ENCODE measurements at places on chromosomes 4 and X.

- DNase-seq = no peak
These were observed 56.1 kb upstream of the MSX1 start for GRCh38 chr4:4803216-4803911.

GRCh38 chr4:17763931-17764330 lies 17.5 kb downstream of the FAM184B start:
- no peak for DNase-seq

- DNase-seq = no peak
These were observed 46.2 kb downstream of the REELD1 start for GRCh38 chr4:146260521-146260920.

DNA sequence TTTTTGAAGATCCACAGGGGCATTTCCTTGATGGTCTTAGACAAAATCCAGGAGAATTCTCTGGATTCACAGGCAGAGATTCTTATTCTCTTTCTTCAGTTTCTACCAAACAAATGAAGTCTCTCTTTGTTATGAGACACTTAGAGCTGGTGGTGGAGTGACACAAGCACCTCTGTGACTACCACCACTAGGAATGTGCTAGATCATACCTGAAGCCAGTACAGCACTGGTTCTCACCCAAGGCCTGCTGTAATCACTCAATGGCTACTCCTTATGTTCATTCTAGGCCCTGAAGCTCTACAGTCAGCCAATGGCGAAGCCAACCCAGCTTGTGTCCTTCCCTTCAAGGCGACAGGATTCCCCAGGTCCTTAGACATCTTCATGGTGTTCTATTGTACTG lies 482.3 kb downstream of the TRAM1L1 start:
- DNase-seq = no peak

DNA sequence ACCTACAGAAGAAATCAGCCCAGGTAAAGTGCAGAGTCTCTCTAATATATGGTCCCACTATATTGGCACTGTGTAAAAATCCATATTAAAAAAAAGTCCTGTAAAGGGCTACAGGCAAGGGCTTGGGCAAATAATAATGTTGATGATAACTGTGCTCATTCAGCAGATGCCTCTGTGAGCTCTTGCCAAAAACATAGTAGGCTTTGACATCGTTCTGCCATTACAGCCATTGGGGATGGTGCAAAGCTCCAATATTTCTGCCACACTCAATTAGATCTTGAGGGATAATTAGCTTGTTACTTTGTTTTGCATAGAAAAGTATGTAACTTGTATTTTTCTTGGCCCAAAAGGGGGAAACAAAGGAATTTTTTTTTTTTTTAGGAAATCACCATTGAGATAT lies 645.5 kb upstream of the FAM241A start:
- DNase-seq = no peak

DNA sequence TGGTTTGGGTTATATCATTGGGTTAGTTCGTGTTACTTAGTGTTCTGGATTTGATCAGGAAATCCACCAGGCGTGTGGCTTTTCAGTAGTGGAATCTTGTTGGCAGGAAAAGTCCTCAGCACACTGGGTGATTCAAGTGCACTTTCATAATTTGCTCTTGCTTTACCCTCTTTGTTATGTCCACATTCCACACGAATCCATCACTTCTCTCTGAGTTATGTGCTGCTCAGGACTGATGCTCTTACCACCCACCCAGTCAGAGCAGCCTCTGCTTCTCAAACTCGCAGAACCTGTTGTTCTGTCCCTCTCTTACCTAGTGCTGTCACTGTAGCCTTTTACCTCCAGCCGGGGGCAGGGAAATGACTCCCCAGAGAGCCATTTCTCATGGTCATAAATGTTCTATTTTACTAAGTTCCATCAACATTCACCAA lies 37.2 kb upstream of the SCRG1 start:
- no peak for DNase-seq

GRCh38 chr4:158111241-158111640 lies 61.6 kb downstream of the GASK1B start:
- no peak for DNase-seq

GRCh38 chr4:94802091-94802490 lies 44.3 kb downstream of the BMPR1B start:
- peak; percentile 8 for DNase-seq

- no peak for DNase-seq
These were observed 73.5 kb upstream of the FHDC1 start for GRCh38 chr4:152862608-152863007.

DNA sequence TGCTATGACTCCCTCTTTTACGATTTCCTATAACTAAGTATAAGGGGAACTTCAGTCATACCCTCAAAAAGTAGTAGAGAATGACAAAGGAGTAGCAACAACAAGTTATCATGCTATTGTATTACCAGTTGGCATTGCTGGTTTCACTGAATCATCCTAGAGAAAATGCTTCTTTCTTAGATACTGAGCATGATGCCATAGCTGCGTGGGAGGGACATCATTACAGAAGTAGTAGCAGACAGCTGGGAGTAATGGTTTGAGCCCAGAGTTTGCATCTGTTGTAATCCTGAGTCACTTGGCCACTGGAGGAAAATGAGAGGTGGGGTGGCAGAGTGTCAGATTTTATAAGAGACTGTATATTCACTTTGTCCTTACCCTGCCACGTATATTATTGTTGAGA lies 38.6 kb downstream of the MTMR1 start:
- DNase-seq = no peak

GRCh38 chr4:185304541-185304940 lies 91.2 kb downstream of the LRP2BP start:
- DNase-seq = no peak

DNA sequence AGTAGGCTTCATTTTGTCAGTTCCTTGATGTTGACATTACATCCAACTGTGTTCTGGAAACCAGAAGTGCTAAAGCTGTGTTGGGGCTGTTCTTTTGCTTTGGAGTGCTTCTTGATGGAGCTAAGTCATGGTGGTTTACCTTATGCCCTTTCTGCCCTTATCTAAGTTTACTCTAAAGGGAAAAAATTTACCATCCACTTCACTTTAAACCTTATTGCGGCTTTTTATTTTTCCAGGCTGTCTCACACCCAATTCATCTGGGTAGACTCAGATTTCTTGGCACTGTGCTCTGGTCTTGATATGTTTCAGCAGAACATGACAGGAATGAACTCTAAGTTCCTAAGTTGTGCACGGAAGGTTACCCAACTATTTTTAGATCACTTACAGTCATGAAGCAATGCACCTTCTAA lies 104.7 kb upstream of the TTC29 start:
- no peak for DNase-seq

- no peak for DNase-seq
These were observed 24.2 kb upstream of the DCAF8L2 start for GRCh38 chrX:27565992-27566391.

DNA sequence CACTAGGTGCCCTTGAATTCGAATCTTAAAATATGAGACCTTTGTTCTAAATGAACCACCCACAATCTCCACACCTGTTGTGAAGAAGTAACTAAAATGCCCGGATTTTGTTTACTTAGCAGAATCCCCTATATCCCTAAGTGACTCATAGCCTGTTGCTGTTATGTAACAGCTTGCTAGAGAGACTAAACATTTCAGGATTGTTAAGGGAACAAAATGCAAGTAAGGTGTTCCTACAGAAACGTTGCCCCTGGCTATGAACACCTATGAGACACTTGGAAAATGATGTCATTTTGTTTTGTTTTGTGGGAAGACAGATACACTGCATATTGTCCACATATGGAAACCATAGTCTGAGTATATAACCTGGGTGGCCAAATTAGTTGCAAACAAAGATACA lies 24.2 kb upstream of the MXRA5 start:
- DNase-seq = no peak

GRCh38 chrX:131359611-131360010 lies 70.5 kb upstream of the IGSF1 start:
- DNase-seq = no peak

DNA sequence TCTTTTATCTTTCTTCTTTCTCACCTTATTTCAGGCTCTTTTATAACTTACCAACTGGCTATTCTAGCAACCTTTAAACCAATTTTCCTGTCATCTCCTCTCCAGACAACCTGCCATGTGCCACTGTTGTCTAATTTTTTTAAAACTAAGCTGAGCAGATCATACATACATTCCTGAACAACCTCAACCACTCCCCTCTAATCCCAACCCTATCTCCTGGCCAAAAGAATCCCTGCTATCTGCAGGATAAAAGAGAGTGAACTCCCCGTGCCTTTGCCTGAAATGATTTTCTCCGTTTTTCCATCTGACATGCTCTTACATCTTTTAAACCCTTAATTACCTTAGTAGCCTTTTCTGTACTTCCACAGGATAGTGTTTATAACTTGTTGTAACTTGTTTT lies 35.5 kb downstream of the DCUN1D4 start:
- DNase-seq = no peak

DNA sequence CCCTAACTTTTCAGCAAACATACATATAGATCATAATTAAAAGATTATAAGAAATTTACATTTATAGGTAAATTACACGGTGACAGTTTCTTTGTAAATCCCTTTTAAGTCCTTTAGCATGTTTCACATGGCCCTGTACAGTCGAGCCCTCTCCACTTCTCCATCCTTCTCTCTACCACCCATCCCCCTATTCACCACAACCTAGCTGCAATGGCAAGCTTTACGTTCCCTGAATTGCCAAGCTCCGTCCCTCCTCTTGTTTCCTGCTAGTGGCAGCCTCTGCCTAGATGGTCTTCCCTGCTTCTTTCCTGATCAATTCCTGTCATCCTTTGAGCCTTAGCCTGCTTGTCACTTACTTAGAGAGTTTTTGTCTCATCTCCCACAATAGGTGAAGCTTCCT lies 116.2 kb downstream of the TMA16 start:
- DNase-seq = no peak

All from C1 segment of cervical spinal cord (tissue), 14 donors.